ENCODE measurements at places on chromosomes 4 and X.

GRCh38 chr4:52964561-52965101 is 102.5 kb downstream of the RASL11B start:
- H3K36me3 ChIP-seq = no peaks in the 10 kb centered on the region
- no peak for DNase-seq
- no peak overlapping the region for H3K27ac ChIP-seq
- no peaks in the 10 kb centered on the region for H3K27me3 ChIP-seq
- H3K4me3 ChIP-seq = no peak overlapping the region
- no peaks in the 10 kb centered on the region for H3K4me1 ChIP-seq

GRCh38 chr4:35105486-35105885 is 1138.8 kb downstream of the ARAP2 start:
- H3K4me3 ChIP-seq = no peak overlapping the region
- H3K27ac ChIP-seq = no peak overlapping the region
- no peak for DNase-seq
- H3K4me1 ChIP-seq = no peaks in the 10 kb centered on the region
- H3K27me3 ChIP-seq = no peaks in the 10 kb centered on the region
- no peaks in the 10 kb centered on the region for H3K36me3 ChIP-seq

DNA sequence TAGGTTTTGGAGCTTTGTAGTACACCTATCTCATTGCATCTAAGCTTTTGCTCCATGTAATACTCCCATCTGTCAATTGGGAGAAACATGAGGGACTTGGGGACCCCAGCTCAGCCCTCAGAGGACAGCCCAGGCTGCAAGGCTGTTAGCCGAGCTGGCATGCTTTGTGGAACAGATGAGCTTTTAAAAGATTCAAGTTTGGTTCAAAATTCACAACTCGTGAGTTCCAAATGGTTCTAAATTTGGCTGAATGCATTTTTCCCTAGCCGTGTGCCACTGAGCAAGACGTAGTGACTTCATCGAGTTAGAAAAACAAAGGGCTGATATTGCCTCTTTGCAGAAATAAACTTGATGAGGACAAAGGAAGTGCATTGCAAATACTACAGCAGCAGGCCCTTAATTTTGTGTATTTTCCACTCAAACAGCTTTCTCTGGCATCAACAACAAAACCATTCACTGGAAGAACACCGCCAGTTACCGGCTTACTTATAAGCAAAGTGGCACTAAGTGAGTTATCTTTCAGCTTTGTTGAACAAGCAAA is 165.0 kb upstream of the HS3ST1 start:
- no peaks in the 10 kb centered on the region for H3K27me3 ChIP-seq
- H3K27ac ChIP-seq = no peak overlapping the region
- no peak for DNase-seq
- no peak overlapping the region for H3K4me3 ChIP-seq

- no peaks in the 10 kb centered on the region for H3K36me3 ChIP-seq
- H3K27ac ChIP-seq = no peak overlapping the region
- H3K27me3 ChIP-seq = no peaks in the 10 kb centered on the region
- H3K4me1 ChIP-seq = no peaks in the 10 kb centered on the region
Observed at GRCh38 chr4:129823105-129823504, 727.2 kb downstream of the C4orf33 start.

DNA sequence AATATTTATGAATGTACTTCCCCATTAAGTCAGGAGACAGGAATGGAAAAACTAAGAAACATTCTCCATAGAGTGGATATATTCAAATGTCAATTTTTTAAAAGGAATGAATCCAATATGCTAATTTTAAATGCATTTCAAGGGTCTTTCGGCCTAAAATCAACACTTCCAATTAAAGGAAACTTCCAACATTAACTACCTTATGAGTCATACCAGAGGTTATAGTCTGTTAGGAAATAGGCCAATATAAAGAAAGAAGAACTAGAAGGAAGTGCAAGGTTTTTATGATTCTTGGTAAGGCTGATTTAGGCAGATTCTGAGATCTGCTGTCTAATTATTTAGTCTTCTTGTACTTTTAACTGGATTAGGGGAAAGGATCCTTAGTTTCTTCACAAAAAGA is 260.1 kb upstream of the EDNRA start:
- no peak overlapping the region for H3K4me3 ChIP-seq
- H3K27me3 ChIP-seq = no peaks in the 10 kb centered on the region
- no peak for DNase-seq
- no peaks in the 10 kb centered on the region for H3K4me1 ChIP-seq
- H3K36me3 ChIP-seq = no peaks in the 10 kb centered on the region
- no peak overlapping the region for H3K27ac ChIP-seq

- H3K27ac ChIP-seq = peak overlapping the region; percentile 97
- DNase-seq = no peak
- H3K27me3 ChIP-seq = no peaks in the 10 kb centered on the region
- H3K4me3 ChIP-seq = no peak overlapping the region
Observed at GRCh38 chr4:184534511-184535391, 60.4 kb upstream of the IRF2 start.

DNA sequence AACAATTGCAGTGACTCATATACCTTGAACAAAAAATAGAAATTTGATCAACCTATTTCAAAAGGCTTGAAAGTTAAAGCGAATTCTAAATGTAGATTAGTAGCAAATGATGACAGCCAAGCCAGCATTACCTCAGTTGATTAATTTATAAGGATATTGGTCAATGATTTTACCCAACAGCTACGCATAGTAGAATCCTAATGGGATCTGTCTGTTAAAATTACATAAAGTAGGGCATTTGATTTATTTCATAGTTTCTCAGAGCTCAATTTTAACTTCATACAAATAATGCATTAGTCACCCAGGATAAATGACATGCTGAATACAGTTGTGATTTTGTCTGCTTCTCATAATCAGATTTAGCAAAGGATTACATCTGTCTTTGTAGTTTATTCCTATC is 12.0 kb downstream of the AFF2 start:
- no peaks in the 10 kb centered on the region for H3K27me3 ChIP-seq
- DNase-seq = no peak
- H3K36me3 ChIP-seq = no peaks in the 10 kb centered on the region
- no peak overlapping the region for H3K27ac ChIP-seq

- no peaks in the 10 kb centered on the region for H3K27me3 ChIP-seq
- H3K27ac ChIP-seq = no peak overlapping the region
- no peaks in the 10 kb centered on the region for H3K36me3 ChIP-seq
- H3K4me3 ChIP-seq = no peak overlapping the region
Observed at GRCh38 chrX:18422886-18423285, 2.5 kb upstream of the CDKL5 start.

- DNase-seq = no peak
- no peaks in the 10 kb centered on the region for H3K27me3 ChIP-seq
- no peaks in the 10 kb centered on the region for H3K4me1 ChIP-seq
- H3K27ac ChIP-seq = no peak overlapping the region
Observed at GRCh38 chr4:115780835-115781234, 667.4 kb upstream of the NDST4 start.

DNA sequence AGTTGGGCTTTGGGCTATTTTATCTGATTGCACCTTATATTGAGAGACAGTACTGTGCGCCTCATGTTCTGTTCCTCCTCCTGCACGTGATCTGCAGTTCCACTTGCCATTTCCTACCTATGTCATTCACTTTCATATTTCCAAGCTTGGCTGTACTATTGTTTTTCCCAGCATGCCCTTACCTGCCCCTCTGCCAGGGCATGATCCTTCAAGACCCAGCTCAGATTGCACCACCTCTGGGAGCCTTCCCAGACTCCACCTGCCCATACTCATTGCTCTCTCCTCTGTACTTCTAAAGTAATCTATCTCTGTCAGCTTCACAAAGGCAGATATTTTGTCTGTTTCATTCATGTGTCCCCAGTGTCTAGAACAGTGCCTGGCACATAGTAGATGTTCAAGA is 11.6 kb downstream of the SLC25A5 start:
- H3K27ac ChIP-seq = no peak overlapping the region
- no peak for DNase-seq
- no peak overlapping the region for H3K4me3 ChIP-seq
- H3K36me3 ChIP-seq = no peaks in the 10 kb centered on the region
- no peaks in the 10 kb centered on the region for H3K4me1 ChIP-seq
- H3K27me3 ChIP-seq = no peaks in the 10 kb centered on the region

- no peaks in the 10 kb centered on the region for H3K36me3 ChIP-seq
- H3K27me3 ChIP-seq = no peaks in the 10 kb centered on the region
- no peak for DNase-seq
- peak overlapping the region; percentile 70 for H3K27ac ChIP-seq
Observed at GRCh38 chr4:186844059-186844681, 120.5 kb upstream of the FAT1 start.

- no peaks in the 10 kb centered on the region for H3K4me1 ChIP-seq
- H3K4me3 ChIP-seq = no peak overlapping the region
- no peak for DNase-seq
- no peaks in the 10 kb centered on the region for H3K36me3 ChIP-seq
Observed at GRCh38 chrX:102978594-102978993, 41.5 kb downstream of the RAB40AL start.

GRCh38 chr4:40375095-40375494 is 40.0 kb downstream of the CHRNA9 start:
- H3K4me1 ChIP-seq = no peaks in the 10 kb centered on the region
- H3K36me3 ChIP-seq = no peaks in the 10 kb centered on the region
- no peak overlapping the region for H3K4me3 ChIP-seq
- H3K27me3 ChIP-seq = no peaks in the 10 kb centered on the region

GRCh38 chr4:128225148-128225547 is 62.5 kb downstream of the PGRMC2 start:
- DNase-seq = no peak
- H3K27me3 ChIP-seq = no peaks in the 10 kb centered on the region
- no peak overlapping the region for H3K4me3 ChIP-seq
- H3K4me1 ChIP-seq = no peaks in the 10 kb centered on the region
- H3K27ac ChIP-seq = no peak overlapping the region
- no peaks in the 10 kb centered on the region for H3K36me3 ChIP-seq

DNA sequence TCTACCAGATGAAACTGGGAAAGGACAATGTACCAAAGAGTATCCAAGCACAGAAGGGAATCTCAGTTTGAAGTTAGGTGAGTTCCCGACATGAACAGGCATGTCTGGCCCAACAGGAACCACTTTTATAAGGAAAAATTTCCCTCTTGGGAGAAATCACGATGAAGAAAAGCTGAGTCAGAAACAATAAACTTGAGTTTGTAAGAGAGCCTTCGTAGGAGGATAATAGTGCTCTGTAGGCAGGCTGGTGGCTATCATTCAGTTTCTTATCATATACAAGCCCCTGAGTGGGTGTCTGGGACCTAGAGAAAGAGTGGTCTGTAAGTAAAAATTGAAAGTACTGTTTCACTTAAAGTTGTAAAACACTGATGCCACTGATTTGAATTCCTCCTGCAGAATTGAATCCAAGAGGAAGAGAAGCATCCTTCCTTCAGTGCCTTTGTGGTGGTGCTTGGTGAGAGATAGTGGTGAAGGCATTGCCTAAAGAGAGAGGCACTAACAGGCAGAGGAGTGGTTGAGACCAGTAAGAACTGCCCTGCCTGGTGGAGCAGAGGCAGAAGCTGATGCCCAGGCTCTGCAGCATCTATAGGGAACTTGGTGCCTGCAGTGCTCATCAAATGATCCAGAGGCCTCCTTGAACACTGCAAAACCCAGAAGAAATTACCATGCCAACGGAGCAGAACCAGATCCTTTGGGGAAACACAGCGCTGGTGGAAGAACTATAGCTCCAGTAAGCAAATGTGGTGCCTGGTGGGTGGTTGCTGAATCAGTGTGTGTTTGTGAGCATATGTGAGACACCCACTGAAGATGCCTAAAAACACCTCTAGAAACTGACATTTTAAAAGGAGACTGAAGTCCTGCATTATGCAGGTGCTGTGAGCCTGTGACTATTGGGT is 31.7 kb upstream of the METAP1 start:
- no peaks in the 10 kb centered on the region for H3K27me3 ChIP-seq
- DNase-seq = no peak
- H3K4me1 ChIP-seq = no peaks in the 10 kb centered on the region
- H3K27ac ChIP-seq = no peak overlapping the region

DNA sequence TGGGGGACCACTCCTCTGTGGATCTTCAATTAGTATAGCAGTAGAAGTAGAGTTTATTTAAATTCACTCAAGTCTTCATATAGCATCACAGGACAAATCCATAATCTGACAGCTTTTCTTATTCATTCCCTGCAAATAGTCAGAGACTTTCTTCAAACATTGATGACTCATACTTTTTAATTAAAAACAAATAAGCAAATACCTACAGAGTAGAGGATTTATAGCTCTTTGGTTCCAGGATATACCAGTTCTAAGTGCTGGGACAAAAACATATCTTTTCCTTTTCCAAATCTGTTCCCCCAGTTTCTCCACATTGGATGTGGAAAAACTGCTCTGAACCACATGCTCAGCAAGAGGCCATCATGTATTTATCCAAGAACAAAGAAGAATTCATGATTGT is 24.1 kb downstream of the EMCN start:
- no peaks in the 10 kb centered on the region for H3K36me3 ChIP-seq
- no peak overlapping the region for H3K4me3 ChIP-seq
- H3K27ac ChIP-seq = no peak overlapping the region
- no peaks in the 10 kb centered on the region for H3K4me1 ChIP-seq

DNA sequence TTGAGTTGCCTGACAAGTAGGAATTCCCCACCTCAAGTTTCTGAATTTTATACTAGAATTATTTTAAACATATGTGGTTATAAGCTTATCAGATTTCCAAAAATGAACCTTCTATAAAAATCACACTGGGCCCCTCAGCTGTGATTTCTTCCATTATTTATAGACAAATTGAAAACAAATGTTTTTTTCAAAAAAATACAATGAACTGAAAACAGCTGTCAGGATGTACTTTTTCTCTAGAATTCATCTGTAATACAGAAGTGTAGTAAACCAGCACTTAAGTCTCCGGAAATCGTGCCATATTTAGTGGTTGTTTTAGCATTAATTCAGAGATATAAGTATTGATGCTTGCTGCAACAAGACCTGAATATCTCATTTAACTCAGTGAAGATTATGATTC is 74.0 kb downstream of the SPRY1 start:
- H3K27me3 ChIP-seq = no peaks in the 10 kb centered on the region
- no peak for DNase-seq
- H3K4me1 ChIP-seq = no peaks in the 10 kb centered on the region
- H3K36me3 ChIP-seq = no peaks in the 10 kb centered on the region

DNA sequence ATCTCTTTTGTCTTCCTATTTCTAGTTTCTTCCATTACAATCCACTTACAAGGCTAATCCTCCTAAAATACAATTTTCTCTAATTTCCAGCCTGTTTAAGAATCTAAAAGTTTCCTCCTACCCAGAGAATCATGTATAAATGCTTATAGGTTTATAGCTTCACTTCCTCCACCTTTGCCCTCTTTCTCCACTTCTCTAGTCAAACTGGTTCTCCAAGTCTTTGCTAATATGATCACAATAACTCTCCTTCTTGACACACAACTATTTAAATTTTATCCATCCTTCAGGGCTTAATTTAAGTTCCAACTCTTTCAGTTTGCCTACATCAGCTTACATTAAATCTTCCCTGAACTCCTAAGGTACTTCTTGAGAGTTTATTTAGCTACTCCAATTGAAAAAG is 69.2 kb downstream of the RPS6KA6 start:
- no peaks in the 10 kb centered on the region for H3K4me1 ChIP-seq
- H3K27me3 ChIP-seq = no peaks in the 10 kb centered on the region
- H3K4me3 ChIP-seq = no peak overlapping the region
- no peak for DNase-seq
- no peak overlapping the region for H3K27ac ChIP-seq
